ENCODE measurements at places on chromosomes 7 and 10. TPM values are rescaled to one million over a fixed set of nuclear protein-coding genes. Genes with fewer than 3 reads are reported as not detected.

Gene ZNF107
- total RNA-seq: 9.0 TPM

Gene FAM25C
- total RNA-seq: not detected

Gene SUFU
- total RNA-seq: 9.8 TPM

Gene TAC1
- total RNA-seq: 40.5 TPM

Gene OPN4
- not detected for total RNA-seq

Gene AIFM2
- total RNA-seq: 17.9 TPM

Gene AOAH
- 7.5 TPM for total RNA-seq

Gene COL1A2
- total RNA-seq: 362 TPM

Gene SFTPA1
- total RNA-seq: not detected

Gene FAM237B
- total RNA-seq: not detected
